ENCODE measurements at places on chromosomes 1 and 21.

DNA sequence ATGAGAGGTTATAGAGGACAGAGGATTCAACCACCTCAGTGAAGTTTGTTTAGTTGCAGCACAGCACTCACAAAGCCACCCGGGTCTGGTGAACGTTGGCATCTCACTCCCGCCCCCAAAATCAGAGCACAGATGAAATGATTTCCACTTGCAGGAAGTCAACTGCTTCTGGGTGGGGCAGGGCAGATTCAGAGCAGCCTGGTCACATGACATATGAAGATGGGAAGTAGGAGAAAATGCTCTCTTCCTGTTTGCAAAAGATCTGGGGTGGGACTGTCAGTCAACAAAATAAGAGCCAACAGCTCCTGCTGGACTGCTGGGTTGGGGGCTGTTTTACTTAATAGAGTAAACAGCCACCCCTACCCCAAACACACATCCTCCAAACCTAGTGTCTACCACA lies 43.2 kb downstream of the LRRC71 start:
- DNase-seq, result no peak

DNA sequence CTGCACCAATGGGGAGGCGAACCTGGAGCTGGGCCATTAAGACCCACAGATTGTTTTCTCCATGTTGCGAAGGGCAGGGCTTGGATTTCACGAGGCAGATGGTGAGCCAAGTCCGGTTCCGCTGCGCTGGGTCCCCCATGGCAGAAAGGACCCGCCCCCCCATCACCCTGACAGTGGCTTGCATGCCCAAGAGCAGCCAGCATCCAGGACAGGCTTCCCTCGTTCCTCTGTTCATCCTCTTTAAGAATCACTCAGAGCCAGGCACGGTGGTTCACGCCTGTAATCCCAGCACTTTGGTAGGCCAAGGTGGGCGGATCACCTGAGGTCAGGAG lies 15.8 kb upstream of the NPHP4 start:
- no peak for DNase-seq

DNA sequence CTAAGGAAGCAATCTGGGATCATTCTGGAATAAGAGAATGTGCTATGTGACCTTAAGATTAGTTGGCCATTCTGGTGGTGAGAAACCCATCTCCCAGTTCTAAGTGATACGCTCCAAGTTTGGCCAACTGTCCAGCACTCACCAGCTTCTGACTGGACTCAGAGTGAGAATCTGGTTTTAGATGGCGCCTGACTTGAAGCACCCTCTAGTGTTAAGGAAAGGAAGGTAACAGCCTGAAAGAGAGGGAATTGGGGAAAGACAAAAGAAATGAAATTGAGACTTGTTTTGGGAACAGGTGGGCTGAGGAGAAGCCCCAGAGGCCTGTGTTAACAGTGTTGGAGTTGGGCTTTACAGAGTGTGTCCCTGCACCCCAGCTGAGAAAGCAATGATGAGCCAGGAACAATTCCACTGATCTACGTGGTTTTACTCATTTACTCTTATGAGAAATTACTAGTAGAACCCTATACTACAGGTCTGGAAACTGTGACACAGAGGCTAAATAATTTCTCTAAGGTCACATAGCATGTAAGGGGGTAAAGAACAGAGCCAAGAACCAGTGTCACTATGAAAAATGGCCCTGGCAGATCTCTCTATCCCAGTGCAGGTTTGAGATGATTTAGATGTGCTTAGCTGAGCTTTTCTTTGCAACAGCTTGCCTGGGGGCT lies 9.3 kb upstream of the FCAMR start:
- DNase-seq, result no peak

- DNase-seq, result no peak
Observed at GRCh38 chr1:43997295-43997999, 6.0 kb downstream of the CCDC24 start.

GRCh38 chr1:157112186-157112867 lies 12.7 kb upstream of the ETV3L start:
- no peak for DNase-seq

DNA sequence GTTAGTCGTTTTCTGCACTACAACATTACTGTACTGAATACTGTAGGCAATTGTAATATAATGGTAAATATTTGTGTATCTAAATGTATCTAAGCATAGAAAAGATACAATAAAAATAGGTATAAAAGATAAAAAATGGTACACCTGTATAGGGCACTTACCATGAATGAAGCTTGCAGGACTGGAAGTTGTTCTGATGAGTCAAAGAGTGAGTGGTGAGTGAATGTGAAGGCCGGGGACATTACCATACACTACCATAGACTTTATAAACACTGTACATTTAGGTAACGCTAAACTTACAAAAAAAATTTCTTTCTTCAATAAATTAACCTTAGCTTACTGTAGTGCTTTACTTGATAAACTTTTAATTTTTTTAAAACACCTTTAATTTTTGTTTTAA lies 13.5 kb downstream of the OSBPL9 start:
- no peak for DNase-seq

DNA sequence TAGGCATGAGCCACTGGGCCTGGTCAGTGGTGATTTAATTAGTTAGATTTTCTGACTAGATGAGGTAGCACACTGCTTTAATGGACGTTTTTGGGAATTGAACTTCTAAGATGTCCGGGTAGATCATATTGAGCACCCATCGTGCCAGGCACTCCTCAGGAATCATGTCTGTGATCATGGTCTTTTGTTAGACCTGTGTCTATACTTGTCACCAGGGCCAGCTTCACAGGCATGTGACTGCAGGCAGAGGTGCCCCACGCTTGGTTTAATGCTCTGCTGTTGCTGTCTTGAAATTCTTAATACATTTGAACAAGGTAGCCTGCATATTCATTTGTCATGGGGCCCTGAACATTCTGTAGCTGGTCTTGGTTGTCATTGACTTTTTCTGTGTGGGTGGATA lies 19.6 kb downstream of the UBE4B start:
- no peak for DNase-seq

DNA sequence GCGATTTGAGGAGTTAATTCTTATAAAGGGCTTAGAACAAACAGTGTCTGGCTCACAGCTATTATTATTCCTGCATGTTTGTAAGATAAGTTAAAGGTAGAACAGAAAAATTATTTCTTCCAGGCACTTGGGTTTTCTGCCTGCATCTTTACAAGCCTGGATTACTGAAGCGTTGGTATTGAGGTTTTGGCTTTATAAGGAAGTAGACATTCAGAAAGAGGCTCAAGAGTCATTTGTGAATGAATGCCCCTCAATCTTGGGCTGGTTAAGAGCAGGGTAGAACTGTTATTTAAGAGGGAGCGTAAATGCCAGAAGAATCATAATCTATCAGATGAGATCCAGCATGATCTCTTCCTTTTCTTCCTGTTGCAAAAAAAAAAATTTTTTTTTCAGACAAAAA lies 77.3 kb upstream of the ARID1A start:
- no peak for DNase-seq

DNA sequence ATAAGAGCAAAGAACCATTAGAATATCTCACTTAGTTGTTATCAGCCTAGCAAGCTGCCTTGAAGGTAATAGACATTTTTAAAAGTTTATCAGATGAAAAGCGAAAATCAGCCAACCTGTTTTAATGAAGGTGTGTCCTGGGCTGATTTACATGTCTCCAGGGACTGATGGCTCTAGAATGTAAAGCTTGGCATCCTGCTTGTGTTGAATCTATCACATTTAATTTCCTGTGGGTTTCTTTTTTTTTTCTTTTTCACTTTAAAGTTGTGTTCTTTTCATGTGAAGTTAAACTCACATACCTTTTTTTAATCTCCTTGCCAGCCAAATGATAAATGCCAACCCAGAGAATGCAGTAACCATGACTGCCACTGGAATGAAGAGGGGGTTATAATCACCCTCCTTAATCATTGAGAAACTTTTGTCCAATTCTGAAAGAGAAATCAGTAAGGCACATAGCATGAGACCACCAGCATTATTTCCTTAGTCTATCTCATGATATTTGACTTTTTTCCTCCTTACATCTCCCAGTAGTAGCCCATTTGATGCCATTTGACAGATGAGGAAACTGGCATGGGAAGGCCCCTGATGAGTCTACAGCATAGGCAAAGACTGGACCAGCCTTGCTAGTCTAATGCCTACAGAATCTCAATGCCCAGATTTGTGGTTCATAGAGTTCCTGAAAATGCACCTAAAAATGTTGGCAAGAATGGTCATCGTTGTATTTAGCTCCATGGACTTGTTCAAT lies 10.0 kb downstream of the SELL start:
- no peak for DNase-seq

GRCh38 chr1:201346337-201346939 lies 31.0 kb downstream of the TNNT2 start:
- DNase-seq, result no peak

DNA sequence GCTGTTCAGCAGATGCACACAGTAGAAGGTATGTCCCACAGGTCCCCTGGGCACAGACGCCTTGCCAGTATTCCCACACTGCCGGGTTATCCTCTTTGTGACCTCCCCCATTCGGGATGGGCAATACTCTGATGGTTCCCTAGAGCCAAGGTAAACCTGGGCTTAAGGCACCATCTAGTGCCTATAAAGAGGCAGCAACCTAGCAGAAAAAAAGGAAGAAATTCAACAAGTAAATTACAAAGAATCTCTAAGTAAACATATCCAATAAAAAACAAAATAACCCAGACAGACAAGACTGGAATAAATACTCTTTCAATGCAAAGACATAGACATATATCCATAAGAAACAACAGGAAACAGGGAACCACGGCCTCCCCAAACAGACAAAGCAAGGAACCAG lies 39.4 kb downstream of the HSF2BP start:
- DNase-seq, result no peak

DNA sequence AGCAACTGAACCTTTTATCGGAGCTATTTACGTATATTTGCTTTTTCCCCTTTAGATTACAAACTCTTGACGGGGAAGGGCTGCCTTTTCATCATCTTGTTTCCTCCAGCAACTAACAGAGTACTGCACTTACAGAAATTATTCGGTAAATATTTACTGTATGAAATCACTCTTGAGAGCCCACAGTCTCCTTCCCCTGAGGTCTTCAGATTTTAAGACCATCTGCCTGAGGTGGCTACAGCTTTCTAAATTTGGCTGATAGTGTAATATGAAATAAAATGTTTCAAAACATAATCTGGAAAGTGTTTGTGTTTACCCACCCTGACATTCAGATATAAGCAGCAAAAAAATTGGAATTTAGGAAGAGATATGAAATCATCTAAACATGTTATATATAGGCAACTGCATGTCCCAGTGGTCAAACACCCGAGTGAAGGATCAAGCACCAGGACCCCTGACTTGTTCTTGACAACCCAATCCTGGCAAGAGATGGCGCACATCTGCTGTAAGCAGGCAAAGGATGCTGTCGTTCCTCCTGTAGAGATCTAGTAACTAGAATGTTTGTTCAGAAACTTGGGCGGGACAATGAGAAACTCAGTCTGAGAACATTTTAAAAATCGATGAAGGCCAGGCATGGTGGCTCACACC lies 60.9 kb downstream of the SIPA1L2 start:
- DNase-seq, result no peak

DNA sequence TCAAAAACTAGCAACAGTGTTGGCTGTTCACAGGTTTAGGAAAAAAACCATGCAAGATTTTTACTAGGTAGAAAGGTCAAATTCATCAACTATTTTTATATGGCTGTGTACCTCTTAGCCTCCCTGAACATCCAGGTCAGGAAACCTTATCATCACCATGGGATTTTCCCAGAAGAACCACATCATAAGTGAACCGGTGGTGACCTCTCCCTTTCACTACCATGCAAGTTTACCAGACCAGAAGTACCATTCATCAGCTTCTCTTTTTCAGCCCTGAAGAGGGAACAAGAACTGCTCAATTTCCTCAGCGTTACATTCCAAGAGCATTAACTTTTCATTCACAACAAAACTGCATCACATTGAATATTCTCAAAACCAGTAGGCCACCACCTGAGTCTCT lies 5.9 kb downstream of the SSBP3 start:
- DNase-seq, result no peak
